Fibroblast of skin of abdomen (primary cell): ENCODE measurements at places on chromosomes 3 and 15.

GRCh38 chr15:51234176-51234927 lies 104.0 kb downstream of the CYP19A1 start:
- DNase-seq, result no peak

- no peak for DNase-seq
These were observed 10.5 kb upstream of the PRKCD start for GRCh38 chr3:53150247-53151085.

DNA sequence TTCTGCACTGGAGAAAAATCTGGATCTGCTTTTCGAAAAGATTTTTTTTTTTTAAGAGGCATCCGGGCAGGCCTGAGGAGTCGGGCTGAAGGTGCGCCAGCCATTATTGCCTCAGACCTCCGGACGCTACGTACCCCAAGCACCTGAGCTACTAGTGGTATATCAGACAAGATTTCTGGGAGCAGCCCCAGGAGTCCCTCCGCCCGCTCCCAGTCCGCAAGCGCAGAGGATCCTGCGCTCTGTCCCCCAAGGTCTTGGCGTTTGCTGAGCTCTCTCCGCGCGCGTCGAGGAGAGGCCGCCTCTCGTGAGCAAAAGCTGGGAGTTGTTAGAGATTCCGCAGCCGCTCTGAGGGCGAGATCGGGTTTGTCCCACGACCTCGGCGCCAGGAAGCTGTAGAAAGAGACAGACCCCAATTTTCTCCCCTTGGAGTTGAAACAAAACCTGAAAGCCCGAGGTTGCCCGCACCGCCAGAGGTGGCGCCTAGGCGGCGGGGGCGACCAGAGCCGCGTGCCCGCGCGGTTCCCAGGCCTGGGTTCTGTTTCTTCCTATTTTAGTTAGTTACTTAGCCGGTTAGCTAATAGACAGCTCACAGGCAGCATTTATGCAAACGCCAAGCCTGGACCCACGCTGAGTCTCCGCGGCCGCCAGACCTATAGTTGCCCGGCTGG lies 72.5 kb upstream of the POLG start:
- DNase-seq, result no peak

GRCh38 chr3:126126286-126126685 lies 42.4 kb upstream of the SLC41A3 start:
- no peak for DNase-seq

DNA sequence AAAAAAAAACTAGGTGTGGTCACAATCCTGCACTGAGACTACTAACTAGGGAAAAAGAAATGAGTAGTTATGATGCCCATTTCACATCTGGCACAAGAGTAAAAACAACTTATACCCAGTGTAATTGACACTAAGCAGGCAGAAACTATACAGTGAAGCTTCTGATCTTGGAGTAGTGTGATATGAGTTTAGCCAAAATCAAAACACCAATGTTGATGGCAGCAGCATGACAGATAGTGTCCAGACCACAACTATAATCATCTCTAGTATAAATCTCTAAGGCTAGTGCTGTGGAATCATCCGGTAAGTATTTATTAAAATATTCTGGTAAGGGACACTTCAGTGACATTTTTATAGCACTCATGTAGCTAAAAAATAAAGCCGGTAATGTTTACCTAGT lies 108.5 kb upstream of the EPHA6 start:
- DNase-seq, result no peak

- no peak for DNase-seq
These were observed 93.5 kb upstream of the NR2F2 start for GRCh38 chr15:96237002-96237401.

- no peak for DNase-seq
These were observed 208.5 kb upstream of the MRPL3 start for GRCh38 chr3:131711114-131711768.
